Cardiac ventricle fibroblast (primary cell): ENCODE measurements at places on chromosomes 13 and 19. TPM values are rescaled to one million over a fixed set of nuclear protein-coding genes. Genes with fewer than 3 reads are reported as not detected.

PLIN5 gene
- total RNA-seq = 0.59 and 1.4 TPM in 2 replicates

COL5A3 gene
- 52.1 and 58.2 TPM in 2 replicates for total RNA-seq

FGF21 gene
- not detected in 2 replicates for total RNA-seq

PSENEN gene
- total RNA-seq = 33.8 and 46.2 TPM in 2 replicates

CEP89 gene
- total RNA-seq = 9.2 and 9.7 TPM in 2 replicates

KCNJ14 gene
- total RNA-seq = 1.1 and 1.3 TPM in 2 replicates

CCDC169 gene
- total RNA-seq = 1.1 and 2.5 TPM in 2 replicates

KLK4 gene
- total RNA-seq = not detected in 2 replicates

SYNE4 gene
- 0.87 TPM in 1 of 2 replicates, not detected in the other for total RNA-seq

NPAS1 gene
- 6.3 and 9.2 TPM in 2 replicates for total RNA-seq

MAP2K7 gene
- total RNA-seq = 6.8 and 8.5 TPM in 2 replicates

ZNF772 gene
- total RNA-seq = 12.9 and 14.2 TPM in 2 replicates

PLIN4 gene
- total RNA-seq = 11.9 and 12.7 TPM in 2 replicates

PBX4 gene
- total RNA-seq = not detected in 2 replicates

SSC5D gene
- total RNA-seq = 70.0 and 81.2 TPM in 2 replicates

IRF3 gene
- 32.6 and 65.3 TPM in 2 replicates for total RNA-seq

LRRC25 gene
- not detected in 2 replicates for total RNA-seq

TMPRSS9 gene
- total RNA-seq = not detected in 2 replicates

ERICH4 gene
- not detected in 2 replicates for total RNA-seq

SYCN gene
- not detected in 2 replicates for total RNA-seq

NCCRP1 gene
- not detected in 2 replicates for total RNA-seq

ZNF429 gene
- 4.0 and 7.1 TPM in 2 replicates for total RNA-seq

ZNF563 gene
- total RNA-seq = 1.8 and 4.8 TPM in 2 replicates

NKPD1 gene
- total RNA-seq = not detected in 2 replicates

CERS1 gene
- 0.56 and 2.1 TPM in 2 replicates for total RNA-seq

ZNF613 gene
- 1.7 and 2.9 TPM in 2 replicates for total RNA-seq

ZNF878 gene
- total RNA-seq = 0.05 TPM in 1 of 2 replicates, not detected in the other

ZNF43 gene
- total RNA-seq = 5.6 and 5.8 TPM in 2 replicates

CLEC11A gene
- 288 and 306 TPM in 2 replicates for total RNA-seq

ZNF816 gene
- 2.1 and 5.4 TPM in 2 replicates for total RNA-seq

C13orf46 gene
- total RNA-seq = 0.15 TPM in 1 of 2 replicates, not detected in the other

HRC gene
- not detected in 2 replicates for total RNA-seq

ELANE gene
- 4.6 and 5.4 TPM in 2 replicates for total RNA-seq

KCNRG gene
- total RNA-seq = 0.44 and 3.0 TPM in 2 replicates

SYT5 gene
- total RNA-seq = 0.25 TPM in 1 of 2 replicates, not detected in the other

TRPC4 gene
- 0.10 and 0.44 TPM in 2 replicates for total RNA-seq

IFI30 gene
- 15.2 and 17.1 TPM in 2 replicates for total RNA-seq

CLIP3 gene
- total RNA-seq = 27.1 and 34.3 TPM in 2 replicates
